ENCODE measurements at places on chromosomes 3 and 15.
A peak's percentile ranks its signal among the peaks of the same experiment; 100 is the strongest.

DNA sequence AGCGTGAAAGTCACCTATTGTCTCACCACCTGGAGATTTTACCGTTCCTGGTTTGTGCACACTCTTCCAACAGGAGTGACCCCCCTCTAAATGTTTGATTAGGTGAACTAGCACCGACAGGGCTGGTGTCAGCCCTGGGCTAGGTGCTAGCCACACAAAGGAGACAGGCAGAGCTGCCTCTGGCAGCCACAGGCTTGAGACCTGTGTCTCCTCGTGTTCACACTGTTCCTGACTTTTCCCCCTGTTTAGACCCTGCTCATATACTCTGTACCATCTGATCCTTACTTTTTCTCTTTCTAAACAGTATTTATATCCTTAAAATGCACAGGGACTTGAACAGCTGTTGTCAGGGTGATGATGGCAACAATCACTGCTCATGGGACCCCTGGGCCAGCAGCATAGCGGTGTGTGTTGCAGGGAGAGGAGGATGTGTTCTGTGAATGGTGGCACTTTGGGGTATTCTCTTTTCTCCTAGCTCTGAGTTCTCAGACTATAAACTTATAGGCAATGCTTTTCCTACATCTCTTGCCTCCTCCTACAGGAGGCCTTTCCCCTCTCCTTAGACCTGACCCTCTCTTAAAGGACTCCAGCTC is 5.5 kb downstream of the CD80 start:
- no peak for DNase-seq

GRCh38 chr3:174862101-174862500 is 3.0 kb downstream of the NAALADL2 start:
- DNase-seq, result peak; percentile 53

DNA sequence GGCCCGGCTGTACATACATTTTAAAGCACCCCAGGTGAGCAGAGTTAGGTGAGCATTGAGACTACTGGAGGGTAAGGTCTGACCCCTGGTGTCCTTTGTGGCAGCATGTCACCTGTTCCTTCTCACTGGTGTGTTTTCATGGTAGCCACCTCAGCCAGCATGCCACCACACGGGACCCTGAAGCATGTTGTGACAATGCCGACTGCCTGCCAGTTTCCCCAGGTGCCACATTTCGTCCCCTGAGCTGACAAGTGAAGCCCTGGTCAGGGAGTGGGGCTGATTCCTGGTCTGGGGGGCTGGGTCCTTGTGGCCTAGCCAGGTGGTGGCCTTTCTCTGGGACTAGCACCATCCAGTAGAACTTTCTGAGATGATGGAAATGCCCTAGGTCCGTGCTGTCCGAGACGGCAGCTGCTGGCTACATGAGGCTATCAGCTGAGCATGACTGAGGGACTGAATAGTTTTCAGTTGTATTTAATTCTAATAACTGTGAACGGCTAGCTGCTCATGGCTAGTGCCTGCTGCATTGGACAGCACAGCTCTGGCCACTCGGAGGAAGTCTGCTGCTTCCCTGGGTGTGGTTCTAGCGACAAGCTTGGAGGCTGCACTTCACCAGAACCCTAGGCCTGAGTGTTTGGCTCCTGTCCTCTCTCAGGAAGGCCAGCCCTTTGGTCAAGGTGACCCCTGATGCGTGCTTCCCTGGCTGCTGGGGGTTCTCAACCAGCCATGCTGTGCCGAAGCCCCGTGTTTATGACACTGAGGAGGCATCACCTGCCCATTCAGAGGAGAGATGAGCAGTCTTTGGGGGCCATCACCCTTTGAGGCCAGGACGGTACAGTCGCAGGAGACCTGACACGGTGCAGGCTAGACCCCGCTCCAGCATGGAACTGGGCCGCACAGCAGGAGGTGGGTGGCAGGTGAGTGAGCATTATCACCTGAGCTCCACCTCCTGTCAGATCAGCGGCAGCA is 3.9 kb downstream of the C3orf22 start:
- DNase-seq, result no peak

GRCh38 chr3:171860830-171861535 is 17.8 kb downstream of the TMEM212 start:
- DNase-seq, result no peak

DNA sequence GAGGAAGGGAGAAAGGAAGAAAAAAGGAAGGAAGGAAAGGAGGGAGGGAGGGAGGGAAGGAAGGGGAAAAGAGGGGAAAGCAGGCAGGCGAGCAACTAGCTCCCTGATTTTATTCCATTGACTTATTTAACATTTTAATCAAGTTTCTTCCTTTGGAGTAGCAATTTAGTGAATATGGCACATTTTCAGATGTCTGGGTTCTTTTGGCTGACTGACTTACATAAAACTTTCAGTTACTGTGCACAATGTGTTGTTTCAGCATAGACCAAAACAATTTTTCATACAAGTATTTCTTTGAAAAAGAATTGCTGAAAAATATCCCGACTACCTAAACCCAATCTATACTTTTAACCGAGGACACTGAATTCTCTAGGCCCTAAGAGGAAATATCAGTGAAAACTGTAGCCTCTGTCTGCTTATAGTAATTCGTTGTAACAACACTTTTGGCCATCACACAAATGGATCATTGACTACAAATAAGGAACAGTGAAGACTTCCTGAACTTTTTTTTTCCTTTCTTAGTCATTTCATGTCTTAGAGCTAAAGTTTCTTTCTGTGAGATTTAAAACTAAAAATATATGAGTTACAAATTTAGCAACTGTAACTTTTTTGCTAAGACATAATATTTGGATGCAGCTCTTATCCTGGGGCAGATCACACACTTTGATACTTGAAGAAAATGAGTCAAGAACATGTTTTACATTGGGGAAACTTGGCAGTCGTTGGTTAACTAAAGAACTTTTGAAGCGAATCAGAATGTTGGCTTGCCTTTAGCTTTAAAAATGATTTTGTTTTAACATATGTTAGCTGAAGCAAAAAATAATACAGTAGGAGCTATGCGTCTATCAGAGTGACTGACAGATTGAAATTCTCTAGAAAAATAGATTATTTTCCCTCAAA is 79.6 kb downstream of the SOX2 start:
- DNase-seq, result no peak

- no peak for DNase-seq
Measured at GRCh38 chr3:131020122-131020693, 6.4 kb downstream of the ASTE1 start.

- DNase-seq, result no peak
Measured at GRCh38 chr15:42199126-42199525, 9.0 kb downstream of the VPS39 start.

Measured in epithelial cell of prostate (primary cell).